Activated naive CD8-positive, alpha-beta T cell treated with anti-CD3 and anti-CD28 coated beads for 36 hours (primary cell): ENCODE measurements at places on chromosomes 3 and 15. TPM values are rescaled to one million over a fixed set of nuclear protein-coding genes. Genes with fewer than 3 reads are reported as not detected.

Gene ADPRH
- total RNA-seq: 6.0 TPM

Gene CHST13
- not detected for total RNA-seq

Gene C2CD4A
- total RNA-seq: 0.20 TPM

Gene ANKUB1
- total RNA-seq: not detected

Gene FILIP1L
- total RNA-seq: 0.35 TPM

Gene CHRNB4
- not detected for total RNA-seq

Gene PIERCE2
- not detected for total RNA-seq

Gene TGM4
- total RNA-seq: not detected

Gene CPNE4
- not detected for total RNA-seq

Gene ZMAT3
- 10.6 TPM for total RNA-seq

Gene TMEM108
- not detected for total RNA-seq

Gene MAGI1
- 0.16 TPM for total RNA-seq

Gene RASGRP1
- total RNA-seq: 42.7 TPM

Gene COMMD2
- 40.9 TPM for total RNA-seq

Gene CFAP161
- total RNA-seq: not detected

Gene PARP14
- 55.2 TPM for total RNA-seq

Gene KBTBD13
- total RNA-seq: not detected
